ENCODE measurements at places on chromosomes 4 and X.

DNA sequence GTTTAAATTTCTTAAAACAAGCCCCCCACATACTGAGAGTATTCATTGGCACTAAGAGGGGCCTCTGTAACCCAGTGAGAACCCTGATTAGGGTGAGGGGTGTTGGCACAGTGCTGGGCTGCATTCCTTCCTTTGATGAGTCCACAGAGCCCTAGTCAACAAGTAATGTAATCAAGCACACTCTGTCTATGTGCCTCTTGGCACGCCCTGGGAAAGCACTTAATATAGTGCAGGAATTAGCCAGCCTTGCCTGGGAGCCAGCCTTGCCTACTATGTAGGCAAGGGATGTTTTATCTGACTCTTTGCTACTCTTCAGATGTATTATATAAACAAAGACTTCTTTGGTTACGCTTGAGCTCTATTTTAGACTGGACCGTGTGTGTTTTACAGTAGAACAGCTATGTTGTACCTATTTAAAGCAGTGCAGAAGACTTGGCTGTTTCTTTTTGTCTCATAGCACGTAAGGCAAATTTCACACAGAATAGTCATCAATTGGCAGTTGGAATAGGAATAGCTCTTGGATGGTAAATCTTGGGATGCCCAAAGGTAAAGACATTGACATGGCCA lies 64.3 kb downstream of the FRAS1 start:
- DNase-seq, result no peak

DNA sequence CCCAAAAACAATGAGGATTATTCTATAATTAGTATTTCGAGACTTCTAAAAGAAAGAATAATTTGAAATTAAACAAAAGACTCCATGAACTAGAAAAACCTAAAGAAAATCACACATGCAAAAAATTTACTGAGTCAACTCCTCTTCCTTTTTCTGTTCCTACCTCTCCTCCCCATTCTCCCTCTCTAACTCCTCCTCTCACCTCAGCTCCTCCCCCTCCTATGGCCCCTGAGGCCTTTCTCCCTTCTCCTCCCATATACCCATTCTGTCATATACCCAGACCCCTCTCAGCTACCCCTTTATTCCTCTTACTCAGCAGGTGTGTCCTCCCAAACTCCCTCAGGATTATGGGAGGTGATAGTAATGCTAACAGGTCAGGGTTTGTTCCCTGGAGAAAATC lies 57.4 kb downstream of the SERTM2 start:
- DNase-seq, result no peak

GRCh38 chrX:20320461-20321159 lies 53.9 kb upstream of the RPS6KA3 start:
- DNase-seq, result no peak

DNA sequence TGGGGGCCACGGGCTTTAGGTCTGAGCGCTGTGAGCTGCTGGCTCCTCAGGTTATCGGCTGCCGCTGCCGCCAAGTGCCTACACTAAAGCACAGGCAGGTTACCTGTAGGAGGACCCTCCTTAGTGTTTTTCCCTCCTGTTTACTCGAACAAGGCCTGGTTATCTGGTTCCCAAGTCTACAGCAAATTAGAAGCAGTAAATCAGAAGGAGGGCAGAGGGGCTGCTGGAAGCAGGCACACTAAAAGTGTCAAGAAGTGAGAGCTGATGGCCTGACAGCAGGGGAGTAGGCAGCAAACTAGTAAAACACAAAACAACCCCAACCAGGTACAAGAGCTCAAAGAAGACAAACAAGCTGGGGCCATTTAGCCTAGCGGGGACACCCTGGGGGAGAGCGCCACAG lies 125.0 kb upstream of the PJA1 start:
- DNase-seq, result no peak

- DNase-seq, result no peak
Observed at GRCh38 chrX:9278475-9279233, 186.2 kb upstream of the TBL1X start.

DNA sequence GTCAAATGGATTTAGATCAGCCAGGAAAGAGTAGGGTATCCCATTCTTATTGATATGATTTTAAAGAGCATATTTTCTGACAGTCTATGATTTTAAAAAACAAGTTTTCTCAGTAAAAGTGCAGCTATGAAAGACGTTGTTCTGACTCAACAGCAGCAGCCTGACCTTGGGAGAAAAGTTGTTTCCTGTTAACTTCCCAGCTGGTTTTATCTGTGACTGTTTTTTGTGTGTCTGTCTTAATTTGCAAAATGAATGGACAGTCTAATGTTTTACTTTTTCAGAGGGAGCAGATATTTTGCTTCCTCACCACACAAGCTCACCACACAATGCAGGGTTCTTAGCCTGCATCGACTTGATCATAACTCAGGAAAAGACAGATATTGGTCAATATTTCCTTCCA lies 764 bp upstream of the MTHFD2L start:
- no peak for DNase-seq

- DNase-seq, result no peak
Observed at GRCh38 chr4:5215321-5215720, 164.0 kb downstream of the STK32B start.

GRCh38 chr4:168383510-168383909 lies 65.0 kb upstream of the DDX60 start:
- no peak for DNase-seq

DNA sequence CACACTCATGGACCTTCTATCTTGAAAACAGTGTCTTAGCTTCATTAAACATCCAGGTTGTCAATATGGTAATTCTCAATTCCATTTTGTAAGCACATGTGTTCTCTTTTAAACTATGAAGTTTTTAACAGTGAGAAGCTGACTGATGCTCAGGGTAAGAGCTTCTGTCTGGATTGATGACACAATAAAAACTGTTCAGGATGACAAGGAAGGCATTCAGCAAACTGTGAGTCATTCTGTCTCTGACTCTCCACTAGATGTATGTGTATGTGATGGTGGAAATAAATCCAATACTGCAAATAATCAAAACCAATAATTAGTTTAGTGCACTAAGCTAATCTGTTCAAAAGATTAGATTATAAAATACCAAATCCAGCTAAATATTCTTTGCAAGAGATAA lies 115.3 kb upstream of the ARX start:
- DNase-seq, result no peak

DNA sequence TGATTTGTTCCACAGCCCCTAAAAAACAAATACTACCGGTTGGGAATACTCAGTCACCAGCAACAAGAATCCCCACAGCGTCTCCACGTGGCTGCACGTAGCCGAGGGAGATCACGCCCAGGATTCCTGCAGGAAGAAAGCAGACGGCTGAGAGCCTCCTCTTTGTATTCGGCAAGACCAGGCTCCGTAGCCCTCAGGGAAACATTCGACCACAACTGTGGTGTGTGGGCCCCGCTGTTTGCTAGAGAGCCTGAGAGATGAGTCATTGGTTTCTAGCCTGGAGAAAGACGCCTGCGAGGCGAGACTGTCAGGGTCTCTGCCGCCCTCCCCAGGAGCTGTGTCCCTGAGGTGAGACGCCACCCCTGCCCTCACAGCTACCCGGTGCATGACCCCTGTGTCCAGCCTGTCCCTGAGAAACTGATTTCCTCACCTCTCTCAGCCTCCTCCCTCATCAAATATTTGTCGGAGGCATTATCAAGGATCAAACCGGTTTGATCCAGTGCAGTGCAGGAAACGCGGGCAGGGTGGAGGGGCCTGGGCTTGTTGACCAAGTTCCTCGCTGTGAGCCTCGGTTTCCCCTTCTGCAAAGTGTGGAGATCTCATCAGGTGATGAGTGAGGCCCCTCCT lies 4.7 kb upstream of the S100P start:
- DNase-seq, result peak; percentile 32

- DNase-seq, result no peak
Observed at GRCh38 chrX:113966791-113967190, 617.1 kb upstream of the HTR2C start.

- no peak for DNase-seq
Observed at GRCh38 chr4:139789096-139789654, 123.6 kb downstream of the MGST2 start.

GRCh38 chr4:89298788-89299152 lies 8.8 kb downstream of the GPRIN3 start:
- no peak for DNase-seq

DNA sequence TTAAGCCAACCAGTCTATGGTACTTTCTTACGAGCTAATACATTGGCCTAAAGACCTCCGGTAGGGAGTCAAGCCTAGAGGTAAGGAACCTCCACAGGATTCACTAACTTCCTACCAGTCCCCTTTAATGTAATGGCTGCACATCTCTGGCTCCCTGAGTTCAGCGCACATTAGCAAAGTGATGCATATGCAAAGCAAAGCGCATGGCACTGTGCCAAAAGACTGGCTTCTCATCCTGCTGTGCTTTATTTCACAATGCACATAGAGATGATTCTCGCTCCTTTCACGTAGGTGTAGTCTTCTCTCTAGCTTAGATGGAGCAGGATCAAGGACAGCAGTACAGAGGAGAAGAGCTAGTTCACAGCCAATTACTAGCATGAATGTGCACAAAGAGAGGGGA lies 14.6 kb upstream of the CLTRN start:
- no peak for DNase-seq

GRCh38 chr4:41319553-41319952 lies 62.8 kb downstream of the UCHL1 start:
- DNase-seq, result no peak

GRCh38 chrX:10044021-10044420 lies 76.9 kb downstream of the CLDN34 start:
- no peak for DNase-seq

DNA sequence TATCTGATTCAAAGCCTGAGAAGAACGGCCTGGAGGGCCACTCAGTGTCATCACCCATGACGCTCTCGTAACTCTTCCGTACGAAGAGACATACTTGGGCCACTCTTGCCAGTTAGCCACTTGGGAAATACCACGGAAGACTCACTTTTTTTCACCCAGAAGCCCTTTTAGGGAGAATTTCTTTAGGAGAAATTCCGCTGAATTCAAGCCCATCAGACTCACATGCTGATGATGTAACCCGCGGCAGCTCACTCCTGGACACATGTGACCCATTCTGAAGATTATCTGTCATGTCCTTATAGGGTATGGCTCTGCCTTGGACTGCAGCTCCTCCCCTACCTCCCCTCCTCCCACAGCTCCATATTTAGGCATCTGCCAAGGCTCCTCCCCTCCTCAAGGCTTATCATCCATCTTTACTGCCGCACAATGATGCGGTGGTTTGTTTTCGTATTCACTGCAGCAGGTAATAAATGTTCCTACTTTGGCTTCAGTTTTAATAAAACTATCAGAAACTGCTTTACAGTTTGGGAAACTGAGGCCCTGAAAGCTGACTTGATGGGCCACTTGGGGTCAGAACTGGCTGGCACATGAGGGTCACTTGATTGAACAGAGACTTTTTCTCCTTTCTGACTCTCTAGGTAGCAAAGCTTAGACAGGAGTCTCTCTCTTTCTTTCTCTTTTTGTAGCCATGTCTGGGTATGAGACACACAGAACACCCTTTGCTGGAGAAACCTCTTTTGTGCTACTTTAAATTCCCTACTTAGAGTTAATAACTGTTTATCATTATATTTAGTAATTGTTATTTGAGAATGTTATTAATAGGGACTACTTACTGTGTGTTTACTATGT lies 42.1 kb downstream of the RHOH start:
- DNase-seq, result no peak

DNA sequence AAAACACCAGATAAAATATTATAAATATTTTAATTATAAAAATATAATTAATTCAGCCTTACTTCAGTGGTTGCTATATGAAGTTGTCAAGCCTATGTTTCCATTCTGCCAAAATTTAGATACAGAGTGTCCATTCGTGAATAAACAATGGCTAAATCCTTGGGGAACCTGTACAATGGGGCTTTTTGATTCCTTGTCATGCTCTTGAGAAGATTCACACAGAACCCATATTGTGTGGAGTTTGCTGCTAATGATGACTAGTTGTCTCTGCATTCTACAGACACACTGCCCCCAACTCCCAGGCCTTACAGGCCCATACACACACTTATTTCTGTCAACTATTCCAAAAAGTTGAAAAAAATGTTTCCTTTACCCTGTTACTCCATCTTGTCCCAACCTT lies 33.4 kb upstream of the MAGEC2 start:
- no peak for DNase-seq

DNA sequence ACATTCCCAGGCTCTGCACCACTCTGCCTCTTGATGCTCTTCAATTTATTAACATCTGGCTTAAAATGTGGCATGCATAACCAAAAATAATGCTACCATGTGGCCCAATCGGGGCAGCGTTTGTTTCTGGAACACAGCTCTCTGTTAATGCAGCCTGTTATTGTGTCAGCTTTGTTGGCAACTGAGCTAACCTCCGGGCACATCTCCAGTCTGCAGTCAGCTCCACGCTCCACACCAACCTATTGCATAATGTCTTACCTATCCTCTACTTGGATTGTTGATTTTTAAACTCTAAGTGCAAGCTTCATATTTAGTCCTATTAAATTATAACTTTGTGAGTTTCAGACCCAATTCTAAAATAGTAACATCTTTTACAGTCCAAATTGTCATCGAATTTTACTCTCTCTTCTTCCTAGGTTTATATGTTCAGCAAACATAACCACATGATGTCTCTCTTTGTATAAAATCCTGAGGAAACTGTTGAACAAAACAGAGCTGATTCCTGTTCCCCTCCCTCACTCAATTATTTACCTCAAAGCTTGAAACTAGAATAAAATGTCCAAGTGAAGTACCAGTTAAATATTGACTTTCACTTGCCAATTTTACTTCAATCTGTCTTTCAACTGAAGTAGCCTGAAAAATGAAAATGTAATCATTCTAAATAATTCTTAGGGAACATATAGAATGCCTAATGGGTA lies 92.2 kb upstream of the RAPGEF2 start:
- DNase-seq, result no peak

- no peak for DNase-seq
Observed at GRCh38 chr4:91322961-91323360, 980.8 kb upstream of the GRID2 start.

- no peak for DNase-seq
Observed at GRCh38 chr4:189656641-189657040, 284.0 kb upstream of the FRG1 start.

DNA sequence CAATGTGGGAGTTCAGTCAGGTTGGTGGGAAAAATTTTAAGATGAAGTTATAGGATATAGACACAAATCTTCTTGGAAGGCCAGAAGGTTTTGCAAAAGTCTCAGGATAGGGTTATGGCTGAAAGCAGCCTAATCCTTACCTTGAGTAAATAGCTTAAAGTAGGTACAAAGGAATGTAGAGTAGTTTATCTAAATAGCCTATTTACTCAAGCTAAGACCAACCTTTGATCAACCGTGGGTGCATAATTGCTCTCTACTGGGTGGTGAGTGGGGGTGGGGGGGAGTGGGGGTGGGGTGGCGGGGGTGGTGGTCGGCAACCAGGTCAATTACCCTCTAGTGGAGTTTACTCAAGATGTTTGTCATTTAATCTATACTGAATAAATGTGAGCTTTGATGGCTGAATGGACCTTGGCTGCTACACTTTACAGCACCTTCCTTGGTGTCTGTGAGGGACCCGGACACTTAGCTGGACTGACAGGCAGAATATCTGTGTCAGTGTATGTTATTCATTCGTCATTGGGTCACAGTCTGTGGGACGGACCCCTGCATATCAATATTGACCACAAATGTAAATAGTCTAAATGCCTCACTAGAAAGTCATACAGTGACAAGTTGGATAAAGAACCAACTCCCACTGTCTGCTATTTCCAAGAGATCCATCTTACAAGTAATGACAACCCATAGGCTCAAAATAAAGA lies 545.7 kb upstream of the PABPC4L start:
- no peak for DNase-seq

- DNase-seq, result no peak
Observed at GRCh38 chr4:100823993-100824323, 306.1 kb upstream of the EMCN start.
